ENCODE measurements at places on chromosomes 5 and 9. TPM values are rescaled to one million over a fixed set of nuclear protein-coding genes. Genes with fewer than 3 reads are reported as not detected.

Gene MORN5
- not detected for total RNA-seq

Gene C6
- total RNA-seq = not detected

Gene MSMP
- not detected for total RNA-seq

DNA sequence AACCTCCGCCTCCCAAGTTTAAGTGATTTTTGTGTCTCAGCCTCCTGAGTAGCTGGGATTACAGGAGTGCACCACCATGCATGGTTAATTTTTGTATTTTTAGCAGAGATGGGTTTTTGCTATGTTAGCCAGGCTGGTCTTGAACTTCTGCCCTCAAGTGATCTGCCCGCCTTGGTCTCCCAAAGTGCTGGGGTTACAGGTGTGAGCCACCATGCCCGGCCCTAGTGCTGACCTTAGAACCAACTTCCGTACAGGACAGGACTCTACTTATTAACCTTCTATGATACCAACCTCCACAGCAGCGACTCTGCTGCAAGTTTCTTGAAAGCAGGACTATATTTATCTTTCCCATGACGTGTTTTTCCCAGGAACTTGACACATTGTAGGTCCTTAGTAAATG is 176.9 kb downstream of the RGS3 start:
- DNase-seq = no peak
- no peaks in the 10 kb centered on the region for H3K4me1 ChIP-seq

GRCh38 chr5:151251001-151251551 is 1.9 kb upstream of the GM2A start:
- H3K27me3 ChIP-seq = peaks cover 10% of the 10 kb centered on the region
- no peak overlapping the region for H3K27ac ChIP-seq
- no peak overlapping the region for H3K4me3 ChIP-seq

GRCh38 chr5:55692509-55692908 is 19.6 kb downstream of the SLC38A9 start:
- DNase-seq = no peak
- H3K27ac ChIP-seq = no peak overlapping the region
- peaks cover 11% of the 10 kb centered on the region for H3K4me1 ChIP-seq
- H3K36me3 ChIP-seq = peaks cover 5% of the 10 kb centered on the region

DNA sequence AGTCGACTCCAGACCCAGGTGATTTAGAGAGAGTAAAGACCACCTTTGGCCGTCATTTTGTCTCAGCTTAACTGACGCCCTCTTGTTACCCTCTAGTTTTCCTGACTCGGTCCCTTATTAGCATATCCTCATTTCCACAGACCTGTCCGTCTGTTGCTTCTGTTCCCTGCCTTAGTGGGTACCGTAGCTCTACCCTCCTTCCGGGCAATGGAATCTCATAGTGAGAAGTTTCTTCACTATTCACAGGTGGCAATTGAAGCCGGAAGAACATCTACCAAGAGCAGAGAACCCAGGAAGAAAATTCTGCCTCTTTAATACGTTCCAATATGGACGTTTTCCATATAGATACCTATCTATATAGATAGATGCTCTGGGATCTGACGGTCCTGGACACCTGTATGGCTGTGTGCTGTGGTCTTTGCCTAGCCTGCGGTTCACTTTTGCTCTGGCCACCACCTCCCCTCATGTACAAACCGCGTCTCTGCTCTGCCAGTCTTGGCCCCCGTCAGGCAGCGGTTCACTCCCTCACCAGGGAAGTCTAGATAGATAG is 652 bp upstream of the TMEM161B start:
- H3K27me3 ChIP-seq = no peaks in the 10 kb centered on the region
- peaks cover 5% of the 10 kb centered on the region for H3K36me3 ChIP-seq
- peak overlapping the region; percentile 77 for H3K27ac ChIP-seq
- DNase-seq = no peak
- H3K4me1 ChIP-seq = peaks cover 6% of the 10 kb centered on the region

DNA sequence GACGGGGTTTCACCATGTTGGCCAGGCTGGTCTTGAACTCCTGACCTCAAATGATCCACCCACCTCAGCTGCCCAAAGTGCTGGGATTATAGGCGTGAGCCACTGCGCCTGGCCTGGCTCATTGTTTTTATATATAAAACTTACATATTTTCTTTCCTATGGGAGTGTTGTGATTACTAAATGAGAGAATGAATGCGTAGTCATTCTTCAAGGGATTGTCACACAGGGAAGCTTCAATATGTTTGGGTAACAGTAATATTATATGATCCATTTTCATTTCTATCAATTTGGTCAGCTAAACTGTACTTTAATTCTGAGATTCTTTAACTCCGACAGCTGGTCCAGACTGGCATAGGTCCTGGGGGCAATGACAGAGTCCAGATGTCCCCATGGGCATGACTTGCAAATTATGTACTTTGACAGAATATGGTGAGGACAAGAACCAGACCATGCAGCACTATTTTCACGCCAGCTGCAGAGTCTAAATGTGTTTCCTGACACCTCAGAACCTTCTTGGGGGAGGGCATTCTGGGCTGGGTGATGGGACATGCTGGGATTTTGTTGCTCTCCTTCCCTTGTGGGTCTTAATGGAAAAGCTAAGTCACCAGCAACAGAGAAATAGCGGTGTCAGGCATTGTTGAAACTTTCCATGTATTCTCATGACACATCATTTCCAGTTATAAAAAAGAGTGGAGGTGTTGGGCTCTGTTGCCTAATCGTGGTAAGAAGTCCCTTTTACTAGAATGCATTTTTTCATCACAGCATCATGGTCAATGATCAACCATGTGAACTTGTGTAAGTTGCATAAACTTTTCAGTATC is 40.9 kb upstream of the TNC start:
- DNase-seq = no peak
- H3K4me3 ChIP-seq = no peak overlapping the region
- no peak overlapping the region for H3K27ac ChIP-seq
- H3K27me3 ChIP-seq = no peaks in the 10 kb centered on the region

- no peaks in the 10 kb centered on the region for H3K36me3 ChIP-seq
- H3K4me3 ChIP-seq = no peak overlapping the region
- H3K27me3 ChIP-seq = no peaks in the 10 kb centered on the region
- peaks cover 3% of the 10 kb centered on the region for H3K4me1 ChIP-seq
Measured at GRCh38 chr5:57844410-57844809, 361.8 kb upstream of the ACTBL2 start.

DNA sequence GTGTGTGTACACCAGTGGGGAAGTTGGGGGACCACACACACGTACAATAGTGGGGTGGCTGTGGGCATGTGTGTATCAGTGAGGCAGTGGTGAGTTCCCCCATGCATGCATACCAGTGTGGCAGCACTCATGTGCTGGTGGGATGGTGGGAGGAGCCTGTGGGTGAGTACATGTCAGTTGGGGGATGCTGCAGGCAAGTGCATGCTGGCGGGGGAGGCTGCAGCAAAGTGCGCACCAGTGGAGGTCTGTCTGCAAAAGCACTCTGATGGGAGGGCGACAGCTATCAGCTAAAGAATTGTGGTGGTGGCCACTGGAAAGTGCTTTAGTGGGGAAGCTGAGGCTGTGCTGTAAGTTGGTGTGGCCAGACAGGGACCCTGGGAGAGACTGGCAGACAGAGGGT is 418.8 kb downstream of the KIAA0825 start:
- H3K27me3 ChIP-seq = no peaks in the 10 kb centered on the region
- no peak overlapping the region for H3K27ac ChIP-seq
- H3K36me3 ChIP-seq = no peaks in the 10 kb centered on the region
- DNase-seq = no peak
- no peaks in the 10 kb centered on the region for H3K4me1 ChIP-seq

GRCh38 chr9:81634915-81635516 is 54.3 kb downstream of the TLE1 start:
- peak overlapping the region; percentile 73 for H3K4me3 ChIP-seq
- peaks cover 52% of the 10 kb centered on the region for H3K4me1 ChIP-seq
- peaks cover 4% of the 10 kb centered on the region for H3K36me3 ChIP-seq
- no peak for DNase-seq

DNA sequence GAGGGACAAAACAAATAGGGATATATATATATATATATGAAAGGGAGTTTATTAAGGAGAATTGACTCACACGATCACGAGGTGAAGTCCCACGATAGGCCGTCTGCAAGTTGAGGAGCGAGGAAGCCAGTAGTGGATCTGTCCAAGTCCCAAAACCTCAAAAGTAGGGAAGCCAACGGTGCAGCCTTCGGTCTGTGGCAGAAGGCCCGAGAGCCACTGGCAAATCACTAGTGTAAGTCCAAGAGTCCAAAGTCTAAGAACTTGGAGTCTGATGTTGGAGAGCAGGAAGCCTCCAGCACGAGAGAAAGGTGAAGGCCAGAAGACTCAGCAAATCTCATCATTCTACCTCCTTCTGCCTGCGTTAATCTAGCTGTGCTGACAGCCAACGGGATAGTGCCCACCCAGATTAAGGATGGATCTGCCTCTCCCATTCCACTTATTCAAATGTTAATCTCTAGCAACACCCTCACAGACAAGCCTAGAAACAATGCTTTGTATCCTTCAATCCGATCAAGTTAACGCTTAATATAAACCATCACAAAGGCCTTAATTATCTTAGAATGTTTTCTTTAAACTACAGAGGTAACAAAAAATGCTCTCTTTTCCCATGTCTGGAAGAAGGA is 23.8 kb upstream of the DAB2 start:
- no peak for DNase-seq
- no peak overlapping the region for H3K27ac ChIP-seq
- H3K4me3 ChIP-seq = no peak overlapping the region
- H3K36me3 ChIP-seq = no peaks in the 10 kb centered on the region
- H3K4me1 ChIP-seq = no peaks in the 10 kb centered on the region
- H3K27me3 ChIP-seq = no peaks in the 10 kb centered on the region

All from glutamatergic neuron (in vitro differentiated cells).